NCI-H446 treated with DMSO at 0.1 percent for 48 hours (cell line): ENCODE measurements at places on chromosomes 1 and 21.

GRCh38 chr1:236284291-236284721 is 2.5 kb upstream of the ERO1B start:
- no peak for DNase-seq

- no peak for DNase-seq
Observed at GRCh38 chr1:50700621-50701020, 259.4 kb downstream of the FAF1 start.

DNA sequence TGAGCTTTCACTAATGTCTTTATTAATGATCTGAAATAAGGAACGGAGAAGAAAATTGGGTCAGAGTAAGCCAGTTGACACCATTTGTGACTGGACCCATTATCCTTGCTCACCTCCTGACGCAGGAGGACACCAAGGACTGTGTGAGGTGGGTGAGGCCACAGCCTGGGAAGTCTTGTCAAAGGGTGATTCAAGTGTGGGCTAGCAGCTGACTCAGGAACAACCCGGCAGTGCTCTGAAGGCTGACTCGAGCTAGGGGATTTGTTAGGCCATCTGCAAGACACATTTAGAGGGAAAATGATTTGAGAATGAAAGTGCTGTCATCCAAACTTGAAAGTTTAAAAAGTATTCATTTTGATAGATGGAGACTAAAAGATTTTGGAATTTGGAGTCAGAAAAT is 21.2 kb downstream of the PRRX1 start:
- no peak for DNase-seq

DNA sequence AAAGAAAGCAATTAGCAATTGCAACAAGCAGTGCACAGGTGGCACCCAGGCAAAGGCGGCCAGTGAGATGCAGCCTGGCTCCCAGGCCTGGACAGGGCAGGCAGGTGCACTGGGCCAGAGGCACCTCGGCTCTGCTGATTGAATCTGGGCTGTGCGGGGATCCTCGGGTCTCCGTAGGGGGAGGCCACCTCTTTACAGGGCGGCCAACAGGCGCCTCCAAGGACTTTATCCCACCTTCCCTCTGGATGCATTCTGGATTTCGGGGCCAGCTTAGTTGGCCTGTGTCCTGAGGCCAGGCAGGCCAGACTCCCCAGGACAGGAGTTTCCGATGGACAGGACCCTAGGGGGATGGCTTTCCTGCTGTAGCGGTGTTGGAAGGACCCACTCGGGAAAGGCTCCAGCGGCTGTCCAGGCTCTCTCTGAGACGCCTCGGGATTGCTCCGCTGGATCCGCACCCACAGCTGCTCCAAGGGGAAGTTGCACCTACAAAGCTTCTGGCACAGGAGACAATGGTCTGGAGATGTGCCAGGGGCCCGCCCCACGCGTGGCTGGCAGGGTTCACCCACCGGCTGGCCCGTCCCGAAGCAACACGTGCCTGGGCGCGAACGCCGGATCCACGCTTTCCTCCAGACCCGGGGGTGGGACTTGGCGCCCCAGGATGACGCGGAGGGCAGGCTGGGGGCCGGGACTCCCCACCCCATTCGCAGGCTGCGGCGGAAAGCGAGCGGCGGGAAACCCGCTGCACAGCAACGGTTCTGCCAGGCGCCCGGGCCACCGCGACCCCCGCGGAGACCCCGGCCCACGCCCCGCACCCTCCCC is 810 bp downstream of the SLC19A1 start:
- DNase-seq, result peak; percentile 40

DNA sequence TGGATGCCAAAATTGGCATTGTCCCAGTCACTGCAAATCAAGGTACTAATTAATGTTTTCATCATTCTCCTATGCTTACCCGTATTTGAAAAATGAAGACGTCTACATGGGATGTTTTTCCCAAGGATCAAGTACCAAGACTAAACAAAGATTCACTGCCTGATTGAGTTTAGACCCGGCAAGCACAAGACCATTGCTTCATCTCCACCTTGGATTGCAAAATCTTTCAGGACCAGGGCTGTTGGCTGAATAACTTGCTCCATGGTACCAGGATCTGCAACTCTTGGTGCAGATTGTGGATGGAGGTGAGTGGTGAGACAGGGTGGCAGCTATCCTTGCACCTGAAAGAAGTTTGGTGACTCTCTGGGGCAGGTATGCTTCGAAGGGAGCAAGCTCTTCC is 122.5 kb upstream of the ETS2 start:
- DNase-seq, result no peak

DNA sequence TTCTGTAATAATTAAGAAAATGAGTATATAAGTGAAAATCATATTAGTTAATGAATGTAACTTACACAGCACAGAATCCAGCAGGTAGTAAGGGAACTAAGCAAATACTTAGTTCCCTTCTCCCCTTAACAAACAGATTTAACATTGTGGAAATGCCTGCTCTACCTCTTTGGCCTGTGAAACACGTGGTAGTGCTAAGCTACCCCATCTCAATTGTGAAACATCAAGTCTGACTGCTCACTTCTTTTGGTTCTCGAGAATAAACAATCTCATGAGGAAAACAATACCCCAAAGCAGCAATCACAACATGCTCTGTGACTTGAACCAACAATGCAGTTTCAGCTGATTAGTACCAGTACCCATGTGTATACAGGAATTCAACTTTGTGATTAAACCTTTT is 4.7 kb downstream of the MYSM1 start:
- DNase-seq, result no peak

DNA sequence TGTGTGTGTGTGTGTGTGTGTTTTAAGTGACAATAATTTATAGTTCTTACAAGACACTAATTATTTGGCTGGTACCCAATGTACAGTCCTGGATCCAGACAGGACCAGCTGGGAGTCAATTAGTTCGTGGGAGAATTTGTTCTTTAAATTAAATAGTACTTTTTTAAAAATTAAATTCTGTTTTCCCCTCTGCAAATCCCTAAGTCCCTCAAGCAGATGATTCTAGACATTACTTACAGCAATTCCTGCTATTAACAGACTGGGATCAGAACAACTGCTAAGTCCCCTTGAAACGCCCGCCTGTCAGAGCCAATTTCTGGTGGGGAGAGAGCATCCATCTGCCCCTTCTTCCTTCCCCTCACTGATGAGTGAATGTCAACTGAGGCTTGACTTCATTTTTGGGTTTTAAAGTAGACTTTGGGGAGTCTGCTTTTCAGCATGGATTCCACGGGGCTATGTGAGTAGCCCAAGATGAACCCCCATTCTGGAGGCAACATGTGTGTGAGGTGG is 83.9 kb downstream of the SMYD2 start:
- DNase-seq, result peak; percentile 82

DNA sequence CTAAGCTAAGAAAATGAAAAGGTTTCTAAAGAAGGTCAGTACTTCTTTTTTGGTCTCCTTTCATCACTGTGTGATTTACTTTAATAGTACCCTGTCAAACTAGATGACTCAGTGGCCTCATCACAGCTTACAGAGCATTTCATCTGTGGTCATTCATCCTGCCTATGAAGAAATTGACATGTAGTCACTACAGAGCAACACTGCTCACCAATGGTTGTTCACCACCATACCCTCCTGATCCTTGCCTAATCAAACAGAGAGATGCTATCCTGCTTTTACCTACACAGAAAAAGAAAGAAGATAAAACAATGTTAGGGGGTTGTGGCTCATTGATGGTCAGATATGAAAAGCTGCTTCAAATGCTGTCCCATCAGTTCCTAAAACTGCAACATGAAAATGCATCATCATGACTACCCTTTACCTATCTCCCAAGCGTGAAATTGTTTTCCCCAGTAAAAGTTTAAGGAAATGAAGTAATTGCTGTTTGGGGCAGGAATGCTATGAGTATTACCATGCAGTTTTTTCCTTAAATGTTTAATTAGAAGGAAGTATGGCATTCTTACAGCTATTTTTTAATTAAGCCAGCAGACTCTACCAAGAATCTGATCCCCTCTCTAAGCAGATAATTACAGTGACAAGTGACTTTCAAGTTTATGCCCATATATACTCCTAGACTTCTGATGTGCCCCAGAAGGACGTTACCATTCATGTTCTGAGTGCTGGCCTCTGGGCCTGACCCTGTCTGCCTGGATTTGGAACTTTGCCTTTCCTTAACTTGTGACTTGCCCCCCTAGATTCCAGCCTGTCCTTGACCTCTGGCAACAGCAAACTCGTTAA is 46.1 kb upstream of the FBXO28 start:
- DNase-seq, result no peak

GRCh38 chr21:36640174-36640720 is 58.7 kb upstream of the SIM2 start:
- DNase-seq, result no peak

DNA sequence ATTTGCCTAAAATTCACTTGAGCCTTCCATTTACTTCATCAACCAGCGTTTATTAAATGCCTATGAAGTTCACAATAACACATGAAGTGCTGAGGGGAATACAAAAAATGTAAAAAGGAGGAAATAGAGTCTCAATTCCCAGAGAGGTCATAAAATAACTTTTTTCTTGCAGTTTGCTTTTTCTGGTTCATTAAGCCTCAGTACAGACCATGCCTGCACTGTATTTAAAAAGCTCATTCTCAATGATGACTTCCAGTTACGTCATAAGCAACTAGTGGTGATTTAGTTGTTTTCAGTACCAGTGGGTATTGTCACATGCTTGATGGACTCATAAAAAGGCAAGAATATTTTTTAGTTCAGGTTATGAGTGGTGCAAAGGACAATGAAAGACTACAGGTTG is 160.1 kb upstream of the UBE2U start:
- DNase-seq, result no peak

- DNase-seq, result peak; percentile 81
Observed at GRCh38 chr1:46183079-46183847, 7.0 kb upstream of the P3R3URF start.

DNA sequence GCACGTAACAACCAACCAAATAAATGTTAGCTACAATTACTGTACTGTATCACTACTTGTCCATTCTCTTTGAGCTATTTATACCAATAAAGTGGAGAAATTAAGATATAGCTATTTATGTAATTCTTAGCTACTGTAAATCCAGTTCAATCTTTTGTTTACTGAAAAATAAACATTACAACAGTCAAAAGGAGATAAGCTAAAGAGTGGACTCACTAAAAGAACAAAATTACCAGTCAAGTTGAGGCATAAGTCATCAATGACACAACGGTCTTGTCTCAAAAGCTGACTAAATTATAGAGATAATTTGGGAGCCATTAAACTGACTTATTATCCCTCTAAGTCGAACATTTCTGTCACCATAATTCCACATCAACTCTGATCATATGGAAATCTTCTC is 22.5 kb downstream of the TGFBR3 start:
- DNase-seq, result no peak

DNA sequence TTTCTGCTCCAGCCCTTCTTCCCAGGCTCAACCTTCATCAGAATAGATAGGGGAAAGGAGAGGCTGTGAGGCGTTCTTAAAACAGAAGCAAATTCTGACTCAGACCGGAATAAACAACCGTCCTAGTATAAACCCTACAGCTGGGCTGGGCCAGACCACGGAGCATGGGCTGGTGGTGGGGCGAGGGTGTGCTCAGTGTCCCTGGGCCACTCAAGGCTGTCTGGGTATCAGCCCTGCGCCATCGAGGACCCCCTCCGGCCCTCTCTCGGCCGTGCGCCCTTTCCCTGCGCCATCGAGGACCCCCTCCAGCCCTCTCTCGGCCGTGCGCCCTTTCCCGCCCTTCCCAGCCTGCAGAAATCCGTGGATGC is 36.0 kb downstream of the CAPN2 start:
- DNase-seq, result no peak

- DNase-seq, result peak; percentile 30
Observed at GRCh38 chr21:37863842-37864241, 52.4 kb downstream of the KCNJ6 start.

GRCh38 chr1:163170975-163171676 is 31.6 kb downstream of the RGS5 start:
- peak; percentile 71 for DNase-seq

DNA sequence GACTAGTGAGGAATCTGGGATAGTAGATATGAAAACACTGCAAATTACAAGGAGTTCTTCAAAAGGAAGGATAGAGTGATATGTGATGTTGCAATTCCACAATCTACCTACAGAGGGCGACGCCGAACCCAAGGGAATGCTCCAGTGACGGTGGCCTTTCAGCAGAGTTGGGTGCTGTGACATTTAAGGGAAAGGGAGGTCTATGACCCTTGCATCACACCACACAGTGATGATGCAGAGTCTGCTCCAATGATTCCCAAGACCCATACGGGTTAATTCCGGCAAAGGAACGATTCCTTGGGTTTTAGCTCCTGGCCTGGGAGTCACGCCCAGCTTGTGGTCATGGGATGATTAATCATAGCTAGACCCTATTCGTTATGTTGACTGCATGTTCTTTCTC is 123.0 kb upstream of the IGSF21 start:
- DNase-seq, result no peak

GRCh38 chr21:45301521-45302081 is 13.9 kb upstream of the POFUT2 start:
- no peak for DNase-seq

- no peak for DNase-seq
Observed at GRCh38 chr1:221829327-221830015, 87.6 kb upstream of the DUSP10 start.

GRCh38 chr1:190579552-190580193 is 102.0 kb upstream of the BRINP3 start:
- DNase-seq, result no peak

- peak; percentile 80 for DNase-seq
Observed at GRCh38 chr1:16236511-16237342, at the start of gene CPLANE2. TSS of gene CPLANE2 (minus strand) at chr1:16237183. CDS start at chr1:16236742, 441 bp downstream.

GRCh38 chr1:106608841-106609240 is 447.6 kb upstream of the PRMT6 start:
- DNase-seq, result no peak

- DNase-seq, result no peak
Observed at GRCh38 chr1:109527098-109527811, 12.4 kb upstream of the GPR61 start.

DNA sequence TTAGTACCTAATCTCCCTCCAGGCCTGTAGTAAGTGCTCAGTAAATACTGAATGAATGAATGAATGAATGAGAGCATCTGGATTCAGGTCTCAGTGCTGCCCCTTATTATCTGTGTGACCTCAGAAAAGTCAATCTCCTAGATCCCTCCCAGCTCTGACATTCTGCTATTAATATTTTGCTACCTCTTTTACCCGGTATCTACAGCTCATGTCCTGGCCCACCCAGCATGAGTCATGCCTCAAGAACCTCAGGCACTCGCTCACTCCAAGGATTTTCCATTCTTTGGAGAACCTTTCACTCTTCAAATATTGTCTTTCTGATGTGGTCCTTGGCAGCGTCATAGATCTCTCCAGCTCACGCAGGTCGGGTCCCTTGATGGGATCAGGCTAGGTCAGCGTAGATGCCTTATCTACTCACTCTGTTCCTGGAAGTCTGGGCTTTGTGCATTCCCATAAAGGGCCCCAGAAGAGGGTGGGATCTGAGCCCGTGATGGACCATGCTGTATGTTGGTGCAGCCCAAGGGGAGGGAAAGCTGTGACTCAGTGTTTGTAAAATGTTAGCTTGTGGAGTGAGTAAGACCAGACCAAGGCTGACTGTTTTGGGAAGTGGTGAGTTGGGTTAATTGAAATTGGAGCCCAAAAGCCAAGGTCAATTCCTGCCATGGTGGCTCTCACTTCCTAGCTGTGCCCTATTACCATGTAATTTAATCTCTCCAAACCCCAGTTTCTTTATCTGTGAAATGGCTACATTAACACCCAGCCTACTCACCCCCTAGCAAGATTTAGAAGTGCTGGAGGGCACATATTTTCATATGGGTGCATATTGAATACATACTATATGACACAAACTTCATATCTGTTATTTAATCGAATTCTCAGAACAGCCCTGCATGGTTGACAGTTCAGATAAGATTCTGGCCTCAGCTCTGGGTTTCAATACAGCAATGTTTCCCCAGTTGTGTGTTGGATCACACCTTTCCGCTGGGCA is 214.1 kb upstream of the USP24 start:
- DNase-seq, result no peak
